Stimulated activated CD4-positive, alpha-beta T cell treated with anti-CD3 and anti-CD28 coated beads, Interleukin-12 subunit alpha, Interleukin-12 subunit beta, amount 100 ng/mL, for 48 hours (primary cell): ENCODE measurements at places on chromosomes 3 and 15.

GRCh38 chr3:46707601-46708011 lies 6.4 kb downstream of the TMIE start:
- no peak for DNase-seq

DNA sequence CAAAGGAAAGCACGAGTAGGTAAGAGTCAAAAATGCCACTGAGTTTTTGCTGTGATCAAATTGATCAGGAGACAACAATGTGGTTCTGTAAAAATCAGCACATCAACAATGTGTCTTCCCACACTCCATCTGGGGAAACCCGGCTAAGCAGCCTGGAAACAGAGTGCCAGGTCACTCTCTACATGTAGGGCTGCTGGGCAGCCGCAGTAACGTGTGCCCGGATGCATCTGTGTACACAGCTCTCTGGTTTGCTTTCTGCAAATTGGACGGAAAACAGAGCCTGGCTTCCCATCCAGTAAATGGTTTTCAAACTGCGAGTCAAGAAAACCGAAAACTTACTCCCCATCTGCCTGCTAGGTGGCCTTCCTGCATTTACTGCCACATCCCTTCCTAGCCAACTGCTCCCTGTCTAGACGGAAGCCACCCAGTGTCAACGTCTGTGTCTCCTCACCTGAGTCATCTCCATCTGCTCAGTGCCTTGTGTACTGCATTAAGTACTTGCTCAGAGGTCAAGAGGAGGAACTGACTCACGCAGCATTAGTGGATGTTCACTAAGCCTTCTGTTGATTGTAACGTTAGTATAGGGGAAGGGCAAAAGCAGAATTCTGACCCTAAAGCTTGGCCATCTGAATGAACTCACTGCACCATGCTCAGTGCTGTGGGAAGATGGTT lies 124.1 kb downstream of the TJP1 start:
- no peak for DNase-seq

GRCh38 chr3:168089179-168089771 lies 6.4 kb downstream of the GOLIM4 start:
- no peak for DNase-seq

DNA sequence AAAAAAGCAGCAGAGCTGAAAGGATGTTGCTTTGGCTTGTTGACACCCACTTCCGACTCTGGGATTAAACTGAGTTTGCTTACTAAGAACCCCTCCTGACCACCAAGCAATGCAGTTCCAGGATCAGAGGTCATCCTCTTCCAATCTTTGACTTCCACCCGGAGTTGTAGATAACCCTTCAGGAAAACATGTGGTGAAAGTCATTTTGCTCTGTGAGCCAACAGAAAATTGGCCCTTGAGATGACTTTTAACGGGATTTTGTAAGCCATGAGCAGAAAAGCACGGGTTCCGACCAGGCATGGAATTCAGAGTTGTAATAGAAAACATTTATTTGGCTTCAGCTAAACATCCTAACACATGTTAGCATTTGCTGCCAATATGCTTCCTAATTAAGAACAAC lies 171.6 kb upstream of the NR2F2 start:
- no peak for DNase-seq
